ENCODE measurements at places on chromosomes 2 and 18.
A peak's percentile ranks its signal among the peaks of the same experiment; 100 is the strongest.

DNA sequence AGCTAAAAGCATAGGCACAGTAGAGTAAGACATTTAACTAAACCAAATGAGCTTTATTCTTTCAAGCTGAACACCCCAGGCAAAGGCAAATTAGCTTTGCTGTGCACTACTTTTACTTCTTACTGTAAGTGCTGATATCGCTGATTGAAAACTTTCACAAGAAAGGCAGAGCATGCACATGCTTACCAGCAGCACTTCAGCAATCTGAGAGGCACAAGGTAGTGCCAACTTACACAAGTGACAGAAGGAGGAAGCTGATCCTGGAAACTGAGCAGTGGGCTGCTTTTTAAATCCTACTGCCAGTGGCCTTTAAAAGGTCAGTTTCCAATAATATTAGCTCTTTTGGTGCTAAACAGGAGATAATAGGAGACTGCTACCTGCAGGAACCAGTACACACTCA, 43.9 kb downstream of the LANCL1 start:
- DNase-seq: no peak

DNA sequence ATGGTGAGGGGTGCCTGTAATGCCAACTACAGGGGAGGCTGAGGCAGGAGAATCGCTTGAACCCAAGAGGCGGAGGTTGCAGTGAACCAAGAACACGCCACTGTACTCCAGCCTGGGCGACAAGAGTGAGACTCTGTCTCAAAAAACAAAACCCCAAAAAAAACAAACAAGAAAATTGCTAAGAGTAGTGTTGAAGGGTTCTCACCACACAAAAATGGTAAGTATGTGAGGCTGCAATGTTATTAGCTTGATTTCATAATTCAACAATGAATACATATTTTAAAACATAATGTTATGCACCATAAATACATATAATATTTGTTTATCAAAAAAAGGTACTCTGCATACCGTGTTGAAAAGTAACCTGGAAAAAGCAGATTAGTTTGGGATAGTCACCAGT, 45.8 kb downstream of the PSMG2 start:
- DNase-seq: no peak

DNA sequence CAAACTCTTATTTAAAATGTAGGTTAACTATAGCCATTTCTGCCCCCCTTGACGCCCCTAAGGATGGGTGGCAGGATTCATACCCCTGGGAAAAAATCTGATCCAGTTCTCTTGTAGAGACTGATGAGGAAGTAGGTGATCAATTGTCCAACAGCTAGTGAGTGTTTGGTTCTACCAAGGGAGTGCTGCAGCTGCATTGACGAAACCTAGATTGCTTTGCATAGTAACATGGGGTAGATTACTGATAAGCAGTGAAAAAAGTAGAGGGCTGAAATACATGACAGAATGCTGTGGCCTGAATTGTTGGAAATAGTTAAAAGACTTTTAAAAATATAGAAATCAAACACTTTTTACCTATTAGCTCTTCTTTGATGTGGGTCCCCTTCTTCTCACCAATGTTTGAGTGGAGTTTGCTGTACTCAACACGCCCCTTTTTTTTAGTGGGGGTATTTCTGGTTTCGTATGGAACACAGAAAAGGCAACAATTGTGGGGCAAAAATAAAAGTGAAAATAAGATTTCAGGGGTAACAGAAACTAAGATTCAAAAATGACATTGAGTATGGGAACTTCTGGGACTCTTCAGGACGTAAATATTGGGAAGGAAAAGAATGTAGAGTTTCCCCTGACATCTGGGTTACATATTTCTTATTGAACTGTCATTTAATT, 66.2 kb downstream of the MAIP1 start:
- no peak for DNase-seq

- DNase-seq: no peak
These were observed 32.5 kb upstream of the ARL5A start for GRCh38 chr2:151860613-151861146.

DNA sequence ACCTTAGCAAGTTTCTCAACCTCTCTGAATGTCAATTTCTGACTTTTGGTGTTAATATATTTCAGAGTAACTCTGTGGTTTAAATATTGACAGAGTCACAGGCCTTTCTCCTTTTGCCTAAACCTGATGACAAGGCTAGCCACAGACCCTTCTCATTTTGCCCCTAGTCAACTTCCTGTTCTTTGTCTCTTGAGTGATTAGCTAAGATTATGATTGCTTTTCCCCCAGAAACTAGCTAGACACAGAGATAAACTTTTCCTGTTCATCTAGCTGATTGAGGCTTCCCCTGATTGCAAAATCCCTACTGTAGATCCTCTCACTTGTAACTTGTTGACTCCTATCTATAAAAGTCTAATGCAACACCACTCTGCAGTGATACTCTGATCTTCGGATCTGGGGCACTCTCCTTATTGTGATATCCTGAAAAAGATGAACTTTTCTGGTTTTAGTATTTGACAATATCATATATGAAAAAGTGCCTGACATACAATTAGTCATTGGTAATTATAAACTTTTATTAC, 241.4 kb downstream of the ZNF385B start:
- DNase-seq: no peak

GRCh38 chr2:62511636-62512035, 5.6 kb upstream of the TMEM17 start:
- no peak for DNase-seq

DNA sequence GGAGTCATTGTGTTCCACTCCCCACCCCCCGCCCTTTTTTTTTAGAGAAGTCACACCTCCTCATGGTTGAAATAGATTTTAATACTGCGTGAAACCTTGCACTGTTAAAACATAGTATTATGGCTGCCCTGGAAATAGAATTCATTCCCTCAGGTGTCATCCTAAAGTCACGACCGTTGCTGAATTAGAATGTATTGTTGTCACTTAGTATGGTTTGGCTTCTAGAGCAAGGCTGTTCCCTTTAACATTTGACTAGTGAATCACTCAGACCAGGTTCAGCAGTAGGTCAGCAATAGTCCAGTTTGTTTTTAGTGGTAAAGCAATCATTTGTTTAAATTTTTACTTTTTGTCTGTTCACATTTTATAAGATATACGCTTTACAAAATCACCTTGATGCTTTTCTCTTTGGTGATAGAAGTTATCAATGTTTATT, 1.2 kb downstream of the BABAM2 start:
- no peak for DNase-seq

DNA sequence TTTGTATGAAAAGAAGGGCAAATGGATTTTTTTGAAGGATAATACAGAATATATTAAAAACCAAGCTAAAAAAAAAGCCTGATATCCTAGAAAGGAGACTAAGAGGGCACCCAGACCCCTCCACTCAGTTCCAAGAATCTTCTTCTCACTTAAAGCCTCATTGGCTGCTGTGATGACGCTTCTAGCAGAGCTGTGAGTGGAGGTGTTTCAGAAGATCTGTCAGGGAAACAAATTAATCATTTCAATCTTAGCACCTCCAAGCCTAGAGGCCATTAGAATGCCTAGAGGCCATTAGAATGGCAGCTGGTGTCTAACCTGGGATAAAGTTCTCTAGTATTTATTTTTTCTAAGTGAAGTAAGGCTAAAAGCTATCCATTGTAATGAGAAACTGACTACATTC, 164.2 kb upstream of the TMEM200C start:
- DNase-seq: no peak

DNA sequence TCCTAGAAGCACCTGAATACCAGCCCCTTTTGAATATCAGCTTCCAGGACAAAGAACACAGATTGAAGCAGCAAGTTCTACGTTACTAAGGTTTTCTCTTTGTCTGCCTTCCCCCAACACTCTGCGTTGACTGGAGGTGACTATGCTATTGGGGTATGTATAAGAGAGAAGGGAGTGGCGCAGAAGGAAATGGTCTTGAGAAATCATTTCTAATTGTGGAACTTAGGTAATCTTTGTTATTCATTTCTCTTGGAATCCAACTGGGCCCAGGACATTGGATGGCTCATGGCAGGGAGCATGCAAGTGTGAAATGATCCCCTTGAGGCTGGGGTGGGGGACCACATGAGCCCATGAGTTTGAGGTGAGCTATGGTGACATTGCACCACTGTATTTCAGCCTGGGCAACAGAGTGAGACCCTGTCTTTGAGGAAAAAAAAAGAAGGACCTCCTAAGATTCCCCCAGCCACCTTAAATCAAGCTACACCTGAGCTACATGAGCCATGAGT, 29.7 kb downstream of the XDH start:
- DNase-seq: peak; percentile 84

GRCh38 chr2:12877761-12878160, 161.0 kb downstream of the TRIB2 start:
- no peak for DNase-seq

GRCh38 chr2:171407030-171407675, 26.6 kb downstream of the METTL8 start:
- DNase-seq: no peak

- no peak for DNase-seq
These were observed 89.7 kb downstream of the SEMA4F start for GRCh38 chr2:74743778-74744177.

DNA sequence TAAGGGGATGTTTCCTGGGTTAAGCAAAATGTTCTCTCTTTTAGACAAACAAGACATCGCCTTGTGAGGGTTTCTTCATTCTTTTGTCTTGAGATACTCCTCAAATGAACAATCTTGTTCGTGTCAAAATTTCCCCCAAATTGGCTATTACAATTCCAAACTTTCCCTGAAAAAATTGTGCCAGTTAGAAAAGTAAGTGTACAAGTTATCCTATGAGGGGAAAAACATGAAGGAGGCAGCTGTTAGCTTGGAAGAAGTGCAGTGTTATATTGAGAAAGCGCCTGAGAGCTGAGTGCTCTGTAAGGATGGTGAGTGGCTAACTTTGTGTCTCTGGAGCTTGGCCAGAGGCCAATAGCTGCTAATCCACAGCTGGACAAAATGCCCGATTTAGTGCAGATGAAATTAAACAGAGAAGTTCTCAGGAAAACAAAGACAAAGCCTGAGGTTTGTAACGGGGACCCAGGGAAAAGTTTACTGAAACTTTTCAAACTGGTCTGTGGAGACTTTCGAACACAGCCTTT, 14.1 kb upstream of the PLEKHH2 start:
- DNase-seq: no peak

- DNase-seq: no peak
These were observed 169.4 kb upstream of the SIX3 start for GRCh38 chr2:44772131-44772530.

- DNase-seq: no peak
These were observed 76.2 kb downstream of the MAP3K20 start for GRCh38 chr2:173151671-173152401.

GRCh38 chr18:78642296-78642951, 337.2 kb upstream of the SALL3 start:
- no peak for DNase-seq

DNA sequence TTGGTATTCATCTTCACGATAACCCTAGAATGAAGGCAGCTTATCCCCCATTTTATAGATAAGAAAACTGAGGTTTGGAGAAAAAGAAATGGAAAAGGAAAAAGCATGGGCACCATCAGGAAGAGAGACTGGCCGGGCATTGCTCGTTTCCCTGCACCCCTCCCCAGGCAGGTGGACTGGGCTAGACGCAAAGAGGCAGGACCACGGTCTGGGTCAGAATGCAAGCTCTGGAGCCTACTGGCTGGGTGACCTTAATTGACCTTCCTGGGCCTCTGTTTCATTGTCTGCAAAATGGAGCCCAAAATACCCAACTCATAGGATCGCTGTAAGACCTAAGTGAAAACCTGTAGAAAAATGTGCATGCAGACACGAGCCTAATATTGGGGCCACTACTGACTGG, 135.3 kb upstream of the GLI2 start:
- no peak for DNase-seq

GRCh38 chr18:74334242-74334893, 18.7 kb downstream of the C18orf63 start:
- no peak for DNase-seq

GRCh38 chr2:106158871-106159270, 35.2 kb downstream of the UXS1 start:
- DNase-seq: no peak

DNA sequence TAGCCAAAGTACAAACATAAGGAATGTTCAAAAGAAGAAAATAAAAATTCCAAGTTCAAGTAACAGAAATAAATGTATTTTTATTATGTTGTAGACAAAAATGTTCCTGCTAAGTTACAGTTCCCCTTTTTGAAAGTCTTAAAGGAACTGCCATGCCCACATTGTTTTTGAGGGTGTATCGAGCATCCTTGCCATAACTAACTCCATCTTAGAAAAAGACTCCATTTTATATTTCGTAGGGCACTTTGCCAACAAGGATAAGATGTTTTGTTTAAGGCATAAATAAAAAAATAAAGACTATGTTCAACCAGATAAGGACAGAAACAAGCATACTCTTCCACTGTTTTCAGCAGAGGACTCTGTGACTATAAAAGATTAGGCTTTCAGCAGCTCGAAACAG, 67.3 kb downstream of the TMEM237 start:
- no peak for DNase-seq

DNA sequence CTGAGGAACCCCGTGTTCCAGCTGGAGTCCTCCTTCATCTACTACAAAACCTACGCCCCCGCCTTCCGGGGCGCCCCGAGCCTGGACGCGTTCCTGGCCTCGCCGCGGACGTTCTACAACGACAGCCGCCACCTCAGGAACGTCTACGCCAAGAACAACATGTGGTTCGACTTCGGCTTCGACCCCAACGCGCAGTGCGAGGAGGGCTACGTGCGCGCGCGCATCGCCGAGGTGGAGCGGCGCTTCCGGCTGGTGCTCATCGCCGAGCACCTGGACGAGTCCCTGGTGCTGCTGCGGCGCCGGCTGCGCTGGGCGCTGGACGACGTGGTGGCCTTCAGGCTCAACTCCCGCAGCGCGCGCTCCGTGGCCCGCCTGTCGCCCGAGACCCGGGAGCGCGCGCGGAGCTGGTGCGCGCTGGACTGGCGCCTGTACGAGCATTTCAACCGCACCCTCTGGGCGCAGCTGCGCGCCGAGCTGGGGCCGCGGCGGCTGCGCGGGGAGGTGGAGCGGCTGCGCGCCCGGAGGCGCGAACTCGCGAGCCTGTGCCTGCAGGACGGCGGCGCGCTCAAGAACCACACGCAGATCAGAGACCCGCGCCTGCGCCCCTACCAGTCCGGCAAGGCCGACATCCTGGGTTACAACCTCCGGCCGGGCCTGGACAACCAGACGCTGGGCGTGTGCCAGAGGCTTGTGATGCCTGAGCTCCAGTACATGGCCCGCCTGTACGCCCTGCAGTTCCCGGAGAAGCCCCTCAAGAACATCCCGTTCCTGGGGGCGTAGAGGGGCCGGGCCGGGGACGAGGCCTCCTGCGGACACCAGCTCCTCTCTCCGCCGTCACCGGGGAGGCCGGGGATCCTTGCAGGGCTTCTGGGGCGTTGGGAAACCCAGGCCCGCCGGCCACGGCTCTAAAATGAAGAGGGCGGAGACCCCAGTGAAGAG, 5.3 kb upstream of the NEU4 start:
- peak; percentile 8 for DNase-seq

DNA sequence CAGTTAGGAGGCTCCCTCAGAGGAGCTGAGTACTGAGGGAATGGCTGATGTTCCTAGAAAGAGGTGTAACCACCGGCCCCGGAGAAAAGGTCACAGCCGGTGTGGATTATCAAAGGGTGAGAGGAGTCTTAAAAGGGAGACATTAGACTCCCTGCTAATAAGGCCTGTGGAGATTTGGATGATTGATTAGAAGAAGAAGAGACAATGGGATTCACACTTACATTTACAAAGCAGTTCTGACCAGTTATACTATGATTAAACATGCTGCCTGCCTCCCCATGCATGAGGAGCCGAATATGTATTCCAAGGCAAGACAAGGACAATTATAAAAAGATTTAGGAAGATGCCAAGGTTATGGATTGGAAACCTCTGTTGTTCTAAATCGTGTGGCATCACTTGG, 302.4 kb downstream of the SLC4A3 start:
- no peak for DNase-seq

GRCh38 chr2:177281400-177282180, 17.1 kb upstream of the NFE2L2 start:
- no peak for DNase-seq

- no peak for DNase-seq
These were observed 998.8 kb upstream of the PIK3C3 start for GRCh38 chr18:40956213-40956612.
